Midbrain (tissue), 1 donor: ENCODE measurements at places on chromosomes 6 and 20.

DNA sequence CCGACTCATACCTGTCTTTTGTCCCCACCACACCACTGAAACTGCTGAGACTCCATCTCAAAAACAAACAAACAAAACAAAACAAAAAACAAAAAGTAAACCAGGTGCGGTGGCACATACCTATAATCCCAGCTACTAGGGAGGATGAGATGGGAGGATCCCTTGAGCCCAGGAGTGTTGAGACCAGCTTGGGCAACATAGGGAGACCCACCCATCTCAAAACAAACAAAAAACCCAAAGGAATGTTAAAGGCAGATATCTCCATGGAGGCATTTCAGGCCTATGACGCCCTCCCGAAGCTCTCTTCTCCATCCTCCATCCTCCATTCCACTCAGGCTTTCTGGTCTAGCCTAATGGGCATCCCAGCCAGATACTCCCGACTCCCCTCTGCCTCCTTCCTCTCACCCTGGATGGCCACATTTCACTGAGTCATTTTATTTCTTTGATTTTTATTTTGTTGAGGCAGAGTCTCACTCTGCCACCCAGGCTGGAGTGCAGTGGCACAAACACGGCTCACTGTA lies 3.2 kb upstream of the SLC4A11 start:
- DNase-seq: no peak

DNA sequence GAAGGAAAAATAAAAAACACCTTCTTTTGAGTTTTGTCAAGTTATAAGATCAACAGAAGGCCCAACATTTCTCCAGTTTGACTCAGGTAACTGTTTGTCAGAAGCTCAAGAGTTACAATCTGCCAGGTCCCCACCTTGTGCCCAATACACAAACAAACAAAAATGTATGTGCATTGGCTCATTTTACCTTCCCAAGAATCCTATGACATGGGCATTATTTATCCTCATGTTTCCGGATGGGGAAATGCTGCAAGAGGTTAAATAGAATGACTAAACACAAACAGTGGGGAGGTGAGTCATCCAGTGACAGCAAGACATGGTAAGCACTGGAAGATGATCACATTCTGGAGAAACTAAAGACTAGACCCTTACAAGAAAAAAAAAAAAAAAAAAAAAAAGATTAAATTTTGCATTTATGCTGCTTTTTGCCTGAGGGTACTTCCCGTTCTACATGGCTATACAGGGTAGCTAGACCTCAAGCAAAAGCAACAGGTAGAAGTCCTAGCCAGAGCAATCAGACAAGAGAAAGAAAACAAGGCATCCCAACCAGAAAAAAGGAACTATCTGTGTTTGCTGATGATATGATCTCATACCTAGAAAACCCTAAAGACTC lies 23.6 kb upstream of the ANKRD60 start:
- DNase-seq: no peak

GRCh38 chr20:37574199-37574890 lies 46.7 kb upstream of the BLCAP start:
- no peak for DNase-seq

DNA sequence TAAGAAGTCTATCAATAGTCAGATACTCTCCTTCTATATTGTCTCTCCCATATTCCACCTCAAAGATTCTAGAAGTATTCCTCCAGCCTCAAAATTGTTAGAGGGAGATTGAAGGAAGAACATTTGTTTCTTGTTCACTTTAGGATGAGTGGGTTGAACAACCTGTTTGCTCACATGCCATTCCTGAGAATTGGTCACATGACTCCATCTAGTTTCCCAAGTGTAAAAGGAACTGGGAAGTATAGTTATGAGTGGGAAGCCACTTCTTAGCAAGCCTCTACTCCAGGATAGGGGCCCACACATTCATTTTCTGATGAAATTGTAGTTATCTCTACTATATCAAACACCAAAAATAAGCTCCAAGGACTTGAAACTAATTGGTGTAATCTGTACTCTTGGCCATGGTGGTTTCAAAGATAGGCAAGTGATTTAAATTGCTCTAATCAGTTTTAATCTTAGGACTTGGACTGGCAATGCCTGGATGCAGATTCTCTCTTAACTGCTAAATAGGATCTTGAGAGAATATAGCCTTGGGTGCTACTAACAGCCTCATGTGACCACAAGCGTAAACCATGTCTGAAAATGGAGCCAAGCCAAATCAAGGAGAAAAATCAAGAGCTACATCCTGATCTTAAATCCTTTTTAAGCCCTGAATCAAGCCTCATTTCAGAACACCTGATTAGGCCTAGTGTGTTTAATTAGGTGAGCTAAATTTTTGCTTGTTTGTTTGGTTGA lies 758.7 kb upstream of the MAN1A1 start:
- DNase-seq: no peak

DNA sequence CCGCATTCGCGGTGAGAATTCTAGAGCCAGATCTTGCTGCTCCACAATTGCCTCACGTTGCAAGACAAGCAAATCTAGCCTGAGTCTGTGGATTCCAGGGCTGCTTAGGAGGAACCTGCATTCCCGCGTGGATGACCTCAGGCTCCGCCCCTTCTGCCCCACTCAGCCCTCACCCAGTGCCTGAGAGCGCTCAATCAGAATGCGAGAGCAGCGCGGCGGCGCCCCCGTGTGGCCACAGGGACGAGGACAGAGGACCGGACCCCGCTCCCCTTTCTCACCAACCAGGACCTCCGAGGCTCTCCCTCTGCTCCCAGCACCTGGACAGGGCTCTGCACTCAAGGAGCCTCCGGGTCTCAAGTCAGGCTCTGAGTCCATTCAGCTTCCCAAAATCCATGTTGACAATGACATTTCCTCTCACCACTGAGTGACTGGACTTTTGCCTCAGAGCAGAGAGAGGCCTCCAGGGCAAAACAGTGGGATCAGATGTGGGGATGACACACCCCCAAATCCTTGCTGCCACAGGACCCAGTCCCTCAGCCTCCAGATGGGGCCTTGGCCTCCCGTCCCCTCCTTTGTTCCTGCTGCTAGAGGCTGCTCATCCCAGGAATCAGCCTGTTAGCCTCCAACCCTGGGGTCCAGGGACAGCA lies 52.0 kb downstream of the RPP21 start:
- DNase-seq: peak; percentile 58

- DNase-seq: no peak
Observed at GRCh38 chr6:15628499-15629131, 34.2 kb downstream of the DTNBP1 start.

GRCh38 chr20:58959652-58960051 lies 21.4 kb upstream of the NELFCD start:
- no peak for DNase-seq

DNA sequence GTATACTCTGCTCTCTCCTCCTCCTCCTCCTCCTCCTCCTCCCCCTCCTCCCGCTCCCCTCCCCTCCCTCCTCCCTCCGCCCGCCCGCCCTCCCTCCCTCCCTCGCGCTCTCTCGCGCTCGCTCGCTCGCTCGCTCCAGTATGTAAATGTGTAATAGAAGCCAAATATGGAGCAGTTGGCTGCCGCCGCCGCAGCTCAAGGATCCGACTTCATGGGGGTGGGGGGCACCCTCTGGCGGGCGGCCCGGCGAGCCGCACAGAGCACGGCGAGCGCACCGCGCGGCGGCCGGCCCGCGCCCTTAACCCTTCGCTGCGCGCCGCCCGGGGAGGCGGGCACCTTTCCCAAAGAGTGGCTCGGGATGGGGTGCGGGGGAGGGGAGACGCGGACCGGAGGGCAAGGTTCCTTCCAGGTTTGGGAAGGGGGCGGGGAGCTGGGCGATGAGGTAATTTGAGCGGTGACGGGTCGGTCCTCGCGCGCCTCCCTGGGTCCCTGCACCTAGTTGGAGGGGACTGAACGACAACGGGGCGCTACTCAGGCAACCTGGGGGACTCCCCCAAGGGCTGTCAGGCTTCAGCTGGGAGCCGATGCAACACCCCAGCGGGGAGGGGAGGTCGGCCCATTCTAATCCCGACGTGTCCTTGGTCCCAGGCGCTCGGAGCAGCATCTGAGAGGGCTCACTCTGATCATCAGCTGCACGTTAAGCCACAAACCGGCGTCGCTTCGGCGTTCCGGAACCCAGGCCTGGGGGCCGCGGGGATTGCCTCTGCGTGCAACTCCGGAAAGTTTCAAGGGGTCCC lies 409 bp upstream of the ATXN1 start:
- peak; percentile 80 for DNase-seq

DNA sequence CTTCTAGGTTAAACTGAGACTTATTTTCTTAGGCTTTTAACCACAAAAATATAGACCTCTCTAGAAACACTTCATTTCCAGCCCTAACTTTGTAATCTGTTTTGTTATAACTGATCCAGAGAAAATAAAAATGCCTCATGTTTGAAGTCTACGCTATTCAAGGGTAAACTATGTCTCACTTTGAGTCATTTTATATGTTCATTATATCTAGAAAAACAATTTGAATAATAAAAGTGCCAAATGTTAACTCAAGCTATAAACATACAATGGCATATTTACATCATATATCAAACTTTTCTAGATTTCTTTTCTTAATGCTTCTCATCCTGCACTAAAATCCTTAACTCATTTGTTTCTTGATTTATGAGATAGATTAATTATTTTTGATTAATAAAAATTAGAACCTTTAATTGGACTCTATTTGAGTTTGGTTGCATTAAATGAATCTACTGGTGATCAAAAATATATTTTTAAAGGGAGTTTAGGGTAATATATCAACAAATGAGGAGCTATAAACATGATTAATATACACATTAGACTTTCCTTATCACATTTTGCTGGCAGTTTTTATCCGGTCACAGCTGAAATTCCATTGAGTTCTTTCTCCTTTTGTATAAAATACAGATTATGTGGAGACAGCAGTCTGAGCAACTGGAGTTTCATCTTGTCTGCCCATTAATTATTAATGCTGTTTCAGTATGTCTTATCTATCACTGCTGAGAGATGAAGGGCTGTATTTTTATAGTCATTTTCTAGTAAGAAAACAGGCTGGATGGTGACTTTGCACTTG lies 246.5 kb downstream of the TBX18 start:
- no peak for DNase-seq

- no peak for DNase-seq
Observed at GRCh38 chr20:58654337-58654736, 3.3 kb downstream of the STX16 start.

- DNase-seq: no peak
Observed at GRCh38 chr6:89375427-89376267, 23.1 kb upstream of the UBE2J1 start.

DNA sequence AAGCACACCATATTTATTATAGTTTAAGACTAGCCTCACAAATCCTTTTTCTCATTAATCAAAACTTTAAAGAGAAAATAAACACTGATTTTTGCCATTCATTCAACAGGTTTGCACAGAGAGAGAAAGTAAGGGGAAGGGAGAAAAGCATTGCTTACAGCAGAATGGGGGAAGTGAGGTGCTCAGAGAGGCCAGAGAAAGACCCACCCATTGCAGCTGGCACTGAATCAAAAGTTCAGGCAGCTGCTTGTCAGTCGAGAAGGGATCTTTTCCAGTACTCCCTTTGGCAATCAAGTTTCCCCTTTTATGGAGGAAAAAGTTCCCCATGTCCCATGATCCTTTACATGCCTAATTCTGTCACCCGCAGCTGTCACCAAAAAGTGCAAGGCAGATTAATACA lies 8.0 kb upstream of the CRISP2 start:
- DNase-seq: no peak

DNA sequence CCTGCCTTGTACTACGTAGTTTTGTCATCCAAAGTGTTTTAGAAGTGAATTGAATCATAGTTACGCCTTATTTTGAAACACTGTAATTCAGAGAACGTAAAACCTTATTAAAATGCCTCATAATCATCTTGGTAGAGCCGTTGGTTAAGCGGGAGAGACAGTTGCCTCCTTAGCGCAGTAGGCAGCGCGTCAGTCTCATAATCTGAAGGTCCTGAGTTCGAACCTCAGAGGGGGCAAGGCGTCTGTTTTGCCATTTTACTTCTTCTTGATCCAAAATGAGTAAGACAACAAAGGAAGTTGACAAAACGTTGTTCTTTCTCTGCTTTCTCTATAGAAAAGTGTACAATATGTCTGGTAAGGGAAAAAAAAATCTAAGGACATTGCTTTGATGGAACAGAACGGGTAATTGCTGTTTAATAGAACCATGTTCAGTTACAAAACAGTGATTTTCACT lies 20.7 kb upstream of the TRIM27 start:
- DNase-seq: peak; percentile 82

- no peak for DNase-seq
Observed at GRCh38 chr6:108353853-108354252, 59.0 kb downstream of the AFG1L start.

- no peak for DNase-seq
Observed at GRCh38 chr20:16451001-16451400, 122.2 kb downstream of the KIF16B start.

- DNase-seq: no peak
Observed at GRCh38 chr6:41763470-41763869, 16.2 kb downstream of the FRS3 start.

DNA sequence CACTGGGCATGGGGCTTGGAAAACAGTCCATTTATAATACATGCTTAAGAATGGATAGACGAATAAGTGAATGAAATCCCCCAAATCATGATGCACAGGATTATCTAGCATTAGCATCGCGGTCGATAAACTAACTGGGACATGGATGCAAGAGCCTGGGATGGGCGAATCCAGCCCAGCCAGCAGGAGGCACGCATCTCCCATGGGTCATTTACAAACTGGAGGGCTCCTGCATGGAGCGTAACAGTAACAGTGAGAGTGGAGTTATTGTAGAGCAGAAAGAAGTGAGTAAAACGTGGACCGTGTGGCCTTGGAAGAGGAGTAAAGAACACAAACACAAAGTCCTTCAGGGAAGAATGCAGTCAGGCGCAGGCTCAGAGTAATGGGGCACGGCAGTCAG lies 136.5 kb downstream of the AGPAT4 start:
- DNase-seq: no peak

DNA sequence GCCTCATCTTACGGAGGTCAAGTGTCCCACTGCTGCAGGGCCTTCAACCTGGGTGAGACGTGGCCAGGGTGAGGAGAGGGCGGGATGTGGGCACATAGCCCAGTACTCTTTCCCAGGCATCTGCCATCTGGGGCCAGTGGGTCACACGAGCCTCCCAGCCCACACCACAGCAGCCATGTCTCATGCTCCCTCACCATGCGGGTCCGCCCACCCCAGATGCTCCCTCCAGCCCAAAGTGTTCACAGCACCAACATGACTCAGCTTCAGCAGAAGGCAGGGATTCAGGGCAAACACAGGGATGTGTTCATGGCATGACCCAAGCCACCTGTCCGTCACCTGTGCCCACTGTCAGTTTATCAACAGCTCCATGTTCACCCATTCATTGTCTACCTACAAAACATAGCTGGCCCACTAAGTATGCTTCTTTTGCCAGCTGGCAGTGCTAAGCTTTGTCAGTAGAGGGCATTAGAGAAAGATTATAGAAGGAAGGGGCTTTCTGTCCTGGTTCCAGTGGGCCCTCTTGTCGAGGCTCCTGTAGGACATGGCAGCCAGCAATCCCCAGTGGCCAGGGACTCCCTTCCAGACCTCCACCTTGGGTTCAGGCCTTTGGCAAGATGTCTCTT lies 109.2 kb downstream of the FOXF2 start:
- DNase-seq: no peak

- no peak for DNase-seq
Observed at GRCh38 chr20:61924211-61924857, 141.3 kb downstream of the TAF4 start.

DNA sequence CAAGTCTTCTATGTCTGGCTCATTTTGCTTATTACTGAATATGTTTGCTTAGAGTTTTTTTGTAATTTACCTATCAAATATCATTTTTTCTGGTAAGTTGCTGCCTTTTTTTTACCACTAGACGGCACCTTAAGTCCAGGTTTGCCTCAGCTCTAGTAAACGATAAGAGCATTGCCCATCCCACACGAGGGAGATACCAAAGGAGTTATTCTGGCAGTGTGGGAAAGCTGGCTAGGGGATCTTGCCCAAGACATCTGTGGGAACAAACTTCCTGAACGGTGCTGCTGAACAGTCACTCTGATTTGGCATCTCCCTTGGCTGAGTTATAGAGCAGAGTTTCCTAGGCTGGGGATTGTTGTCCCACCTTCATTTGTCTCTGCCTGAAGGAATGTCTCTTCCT lies 306.4 kb downstream of the COL12A1 start:
- no peak for DNase-seq
